Kidney tubule cell (primary cell): ENCODE measurements at places on chromosomes 7 and 10.

GRCh38 chr10:108662975-108663374 is 1260.3 kb downstream of the XPNPEP1 start:
- no peak for DNase-seq

DNA sequence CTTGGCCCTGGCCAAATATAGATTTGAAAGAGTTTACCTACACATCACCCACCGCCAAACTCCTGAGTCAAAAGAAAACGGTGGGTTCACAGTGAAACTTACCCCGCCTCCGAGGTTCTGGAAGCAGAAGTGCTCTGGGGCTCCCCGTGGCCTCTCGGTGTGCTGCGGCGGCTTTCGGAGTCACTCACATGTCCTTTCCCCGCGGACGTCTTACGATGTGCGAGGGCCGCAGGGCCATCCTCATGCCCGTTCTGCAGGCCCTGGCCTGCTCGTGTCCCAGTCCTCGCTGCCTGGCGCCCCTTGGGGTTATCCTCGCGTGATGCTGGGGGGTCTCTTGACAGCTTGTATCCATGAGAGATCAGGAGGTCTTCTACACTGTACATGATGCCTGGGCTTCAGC is 12.0 kb downstream of the JCAD start:
- DNase-seq: no peak

DNA sequence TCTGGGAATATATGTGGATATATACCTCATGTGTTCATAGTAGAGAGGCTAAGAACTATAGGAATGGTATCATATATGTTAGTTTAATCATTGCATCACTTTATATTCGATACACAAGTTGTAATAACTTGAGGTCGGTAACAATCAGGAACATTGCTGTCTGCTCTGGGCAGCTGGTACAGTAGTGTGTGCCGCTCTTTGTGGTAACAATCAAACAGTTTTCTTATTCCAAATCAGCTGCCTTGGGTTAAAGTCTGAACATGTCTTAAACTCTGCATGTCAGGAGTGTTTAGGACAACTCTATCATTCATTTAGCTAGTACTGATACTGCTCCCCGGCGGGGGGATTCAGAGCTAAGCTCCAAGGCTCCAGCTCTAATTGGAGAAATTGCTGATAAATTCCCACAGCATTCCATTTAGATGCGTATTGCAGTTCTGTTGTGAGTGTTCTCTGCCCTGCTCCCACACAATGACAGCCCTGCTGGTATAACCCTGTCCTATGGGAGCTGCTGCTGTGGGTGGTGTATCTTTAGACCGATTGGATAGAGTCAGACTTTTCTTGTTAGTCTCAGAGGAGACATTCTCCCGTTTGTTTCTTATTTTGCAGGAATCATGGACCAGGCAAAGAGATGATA is 707.5 kb upstream of the FZD8 start:
- DNase-seq: peak; percentile 17

DNA sequence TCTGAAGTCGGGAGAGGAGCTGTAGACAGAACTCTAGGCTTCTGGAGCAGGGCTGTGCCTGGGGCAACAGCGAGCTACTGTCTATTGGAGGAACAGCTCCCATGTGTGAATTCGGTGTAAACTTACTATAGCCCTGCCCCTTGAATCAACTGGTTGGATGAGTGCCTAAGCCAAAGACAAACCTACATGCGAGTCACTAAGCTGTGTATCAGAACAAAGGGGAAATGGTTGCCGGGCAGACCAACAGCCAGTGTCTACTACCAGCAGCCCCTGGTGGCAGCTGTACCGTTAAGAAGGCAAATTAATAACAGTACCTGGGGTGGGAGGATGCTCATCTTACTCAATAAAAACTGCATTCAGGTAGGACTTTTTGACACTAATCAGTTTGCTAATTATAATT is 343.6 kb downstream of the ACTR3B start:
- DNase-seq: no peak

DNA sequence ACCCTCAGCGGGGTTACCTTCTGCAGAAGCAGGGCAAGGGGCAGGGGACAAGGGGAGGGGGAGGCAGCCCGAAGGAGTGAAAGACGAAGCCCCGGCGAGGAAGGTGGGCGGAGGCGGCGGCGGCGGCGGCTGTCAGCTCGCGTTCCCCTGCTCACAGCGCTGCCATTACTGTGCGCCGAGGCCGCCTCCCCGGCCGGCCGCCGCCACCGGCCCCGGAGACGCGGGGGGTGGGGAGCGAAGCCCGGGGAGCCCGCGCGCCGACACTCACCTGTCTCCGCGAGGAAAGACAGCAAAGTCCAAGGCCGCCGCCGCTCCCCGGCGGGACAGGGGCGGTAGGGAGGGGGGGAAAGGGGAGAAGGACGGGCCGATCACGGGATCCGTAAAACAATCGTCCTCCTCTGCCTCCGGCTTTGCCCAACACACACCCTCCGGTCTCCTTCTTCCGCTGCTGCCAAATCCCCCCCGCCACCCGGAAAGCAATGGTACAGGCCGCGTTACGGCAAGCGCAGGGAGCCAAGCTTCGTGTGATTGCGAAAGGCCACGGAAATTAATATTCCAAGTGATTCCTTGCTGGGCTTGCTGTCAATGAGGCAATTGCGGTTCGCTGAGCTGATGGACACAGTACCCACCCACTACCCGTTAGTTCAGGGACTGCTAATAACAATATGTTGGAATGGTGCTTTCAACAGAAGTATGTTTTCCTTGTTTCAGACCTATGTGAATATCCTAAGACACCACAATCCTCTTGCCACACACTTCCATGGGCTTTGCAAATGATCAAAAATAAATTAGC is at the start of gene CUL2:
CUL2 (minus strand) TSS at position 180 of the 793 bp plus-strand sequence. CDS start 19,024 bp downstream, outside the sequence.
- DNase-seq: peak; percentile 94

- DNase-seq: no peak
These were observed 1059.4 kb downstream of the NRG3 start for GRCh38 chr10:82934429-82934828.

DNA sequence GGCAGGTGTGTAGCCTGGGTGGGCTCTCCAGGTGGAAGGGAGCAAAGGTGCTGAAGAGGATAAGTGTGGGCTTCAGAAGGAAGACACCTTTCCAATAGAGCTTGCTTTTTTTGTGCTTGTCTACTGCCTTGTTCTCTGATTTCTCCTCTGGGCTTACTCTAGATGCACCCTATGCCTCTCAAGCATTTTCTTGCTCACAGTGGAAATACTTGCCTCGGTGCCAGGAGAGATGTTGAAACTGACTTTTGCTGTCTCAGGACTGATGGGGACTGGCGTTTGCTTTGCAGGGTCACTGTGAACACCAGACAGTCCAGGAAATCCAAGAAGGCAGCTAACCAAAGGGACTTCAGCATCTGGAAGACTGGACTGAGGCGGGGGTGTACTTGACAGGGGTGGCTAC is 187.9 kb downstream of the SNX10 start:
- DNase-seq: no peak
